ENCODE measurements at places on chromosomes 5 and 9. TPM values are rescaled to one million over a fixed set of nuclear protein-coding genes. Genes with fewer than 3 reads are reported as not detected.

MYORG gene
- 2.8 TPM for total RNA-seq

GCNT4 gene
- total RNA-seq, result 3.4 TPM

ABL1 gene
- total RNA-seq, result 56.3 TPM

PNPLA7 gene
- 0.81 TPM for total RNA-seq

SEPTIN8 gene
- 26.9 TPM for total RNA-seq

AGXT2 gene
- total RNA-seq, result not detected

PGGT1B gene
- 7.2 TPM for total RNA-seq

DNAI1 gene
- total RNA-seq, result not detected

TMEM252 gene
- not detected for total RNA-seq

NOXA1 gene
- total RNA-seq, result 0.16 TPM

SH2D3C gene
- total RNA-seq, result 2.6 TPM

ARRDC3 gene
- 121 TPM for total RNA-seq

F2RL2 gene
- 2.9 TPM for total RNA-seq

RASGEF1C gene
- not detected for total RNA-seq

Measured in cardiac atrium fibroblast (primary cell).